HuH-7 (cell line): ENCODE measurements at places on chromosomes 5 and 9.

- DNase-seq = no peak
Measured at GRCh38 chr5:146409054-146409671, 38.0 kb upstream of the TCERG1 start.

GRCh38 chr5:64666078-64666477 is 24.2 kb upstream of the SHISAL2B start:
- DNase-seq = no peak

DNA sequence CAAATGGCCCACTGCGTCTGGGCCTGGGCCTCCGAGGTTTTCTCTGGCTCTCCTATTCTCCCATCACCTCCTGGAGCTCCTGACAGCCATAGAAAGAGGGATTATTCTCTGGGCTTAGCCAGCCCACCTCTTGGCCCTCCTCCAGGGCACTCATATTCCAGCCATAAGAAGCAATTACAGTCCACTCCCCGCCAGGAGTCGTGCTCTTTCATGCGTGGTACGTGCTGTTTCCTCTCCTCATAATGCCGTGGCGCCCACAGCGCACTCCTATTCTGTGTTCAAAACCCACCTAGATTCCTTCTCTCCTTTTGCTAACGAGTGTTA is 240.8 kb upstream of the ZNF462 start:
- DNase-seq = no peak

GRCh38 chr5:83472508-83473345 is 1.2 kb downstream of the VCAN start:
- peak; percentile 56 for DNase-seq

DNA sequence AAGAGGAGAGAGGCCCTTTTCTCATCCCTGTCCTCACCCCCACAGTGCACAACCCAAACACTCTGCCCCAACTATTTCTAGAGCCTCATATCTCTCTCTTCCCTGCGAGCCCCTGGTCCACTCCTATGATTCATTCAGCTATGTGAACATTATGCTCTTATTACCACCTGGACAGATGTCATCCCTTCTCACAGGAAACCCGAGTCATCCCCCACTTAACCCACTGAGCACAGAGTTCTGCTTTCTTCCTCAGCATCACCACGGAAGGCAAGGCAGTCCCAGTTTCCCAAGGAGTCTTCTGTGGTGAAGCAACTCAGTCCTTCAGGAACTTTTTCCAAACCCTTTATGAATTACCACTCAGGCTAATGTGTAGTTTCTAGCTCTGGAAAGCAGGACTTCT is 1.3 kb downstream of the DNAI1 start:
- no peak for DNase-seq

GRCh38 chr9:116152390-116152789 is 1.2 kb upstream of the PAPPA start:
- DNase-seq = no peak

GRCh38 chr5:125823572-125823971 is 599.6 kb upstream of the GRAMD2B start:
- no peak for DNase-seq

GRCh38 chr5:90274216-90274615 is 135.3 kb downstream of the CETN3 start:
- DNase-seq = no peak

DNA sequence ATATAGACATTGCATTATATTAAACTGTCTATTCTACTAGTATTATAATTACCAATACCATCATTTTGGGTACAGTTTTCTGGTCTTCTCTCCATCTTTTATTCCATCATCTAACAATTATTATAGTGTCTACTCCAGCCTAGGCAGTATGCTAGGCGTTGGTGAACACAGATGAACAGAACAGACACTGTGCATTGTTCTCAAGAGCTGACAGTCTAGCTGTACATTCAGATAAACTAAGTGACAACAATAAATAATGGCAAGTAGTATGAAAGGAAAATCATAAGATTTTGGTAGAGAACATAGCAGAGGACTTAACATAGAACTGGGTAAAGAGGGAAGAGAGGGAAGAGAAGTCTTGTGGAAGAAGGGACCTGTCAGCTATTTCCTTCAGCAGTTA is 12.5 kb upstream of the SGCD start:
- DNase-seq = no peak

GRCh38 chr5:138632900-138633489 is 57.8 kb upstream of the HSPA9 start:
- peak; percentile 38 for DNase-seq

GRCh38 chr9:20117986-20118385 is 329.1 kb upstream of the SLC24A2 start:
- no peak for DNase-seq

GRCh38 chr9:23741351-23741750 is 84.7 kb downstream of the ELAVL2 start:
- no peak for DNase-seq

GRCh38 chr5:59744531-59744992 is 149.0 kb downstream of the PDE4D start:
- no peak for DNase-seq

GRCh38 chr5:78798673-78799029 is 150.1 kb upstream of the LHFPL2 start:
- no peak for DNase-seq

GRCh38 chr9:35862328-35862727 is 7.9 kb downstream of the OR13J1 start:
- no peak for DNase-seq

GRCh38 chr5:171450423-171451331 is 31.2 kb downstream of the FGF18 start:
- DNase-seq = no peak

GRCh38 chr5:125294844-125295243 is 548.4 kb upstream of the ZNF608 start:
- DNase-seq = no peak

DNA sequence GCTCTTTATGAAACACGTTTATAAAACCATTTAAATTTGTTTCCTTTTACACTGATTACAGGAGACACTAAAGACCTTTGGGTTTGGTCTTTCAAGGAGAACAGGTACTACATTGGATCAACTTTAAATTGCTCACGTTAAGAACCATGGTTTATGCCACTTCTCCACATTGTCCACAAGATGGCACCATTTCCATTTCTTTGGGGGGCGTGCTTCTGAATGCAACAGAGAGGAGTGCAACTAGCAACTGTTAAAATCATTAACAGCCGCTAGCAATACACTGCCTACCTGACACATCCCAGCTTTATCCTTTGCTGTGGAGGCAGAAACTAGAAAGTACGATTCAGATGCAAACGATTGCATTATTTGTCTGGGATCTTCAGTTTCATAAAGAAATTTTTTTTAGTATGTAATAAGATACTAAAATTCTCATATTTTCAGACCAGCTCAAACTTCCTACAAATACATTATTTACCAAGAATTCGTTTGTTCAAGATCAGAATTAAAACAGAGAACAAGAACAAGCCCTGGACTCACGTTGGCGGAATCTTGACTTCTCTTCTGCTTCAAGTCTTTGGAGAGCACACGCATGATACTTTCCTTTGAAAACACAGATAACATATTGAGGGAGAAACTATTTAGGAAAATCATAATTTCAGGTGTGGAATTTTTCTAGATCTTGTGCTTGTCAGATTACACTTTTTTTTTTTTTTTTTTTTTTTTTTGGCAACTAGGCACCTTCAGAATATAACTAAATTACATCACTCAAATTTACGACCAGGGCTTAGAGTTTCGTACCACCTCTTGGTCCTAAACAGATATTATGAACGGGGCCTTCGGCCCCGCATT is 702 bp downstream of the CDC20B start:
- peak; percentile 55 for DNase-seq

DNA sequence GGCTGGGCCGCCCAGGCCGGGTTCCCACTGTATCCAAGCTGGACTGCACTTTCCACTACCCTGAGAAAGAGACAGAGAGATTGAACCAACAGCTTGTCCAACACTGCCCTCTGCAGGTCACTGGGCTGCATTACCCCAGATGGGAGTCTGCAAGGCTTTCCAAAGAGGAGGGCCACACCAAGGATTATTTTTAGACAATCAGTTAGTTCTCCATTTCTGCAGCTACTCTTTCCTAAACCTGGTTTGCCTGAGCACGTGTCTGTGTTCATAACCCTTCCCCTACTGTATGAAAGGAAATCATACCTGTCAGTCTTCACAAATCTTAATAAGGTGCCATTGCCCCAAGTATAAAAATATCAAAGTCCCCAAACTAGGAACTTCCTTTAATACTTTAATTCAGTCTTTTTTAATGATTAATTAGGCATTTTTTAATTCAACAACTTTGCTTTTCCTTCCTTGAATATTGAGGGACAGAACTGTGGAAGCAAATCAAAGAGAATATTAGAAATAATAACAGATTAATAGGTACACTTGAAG is 13.4 kb upstream of the FGF1 start:
- peak; percentile 58 for DNase-seq

GRCh38 chr5:156359476-156359875 is 32.5 kb downstream of the SGCD start:
- no peak for DNase-seq

GRCh38 chr5:168940712-168941111 is 360.2 kb downstream of the SLIT3 start:
- no peak for DNase-seq

DNA sequence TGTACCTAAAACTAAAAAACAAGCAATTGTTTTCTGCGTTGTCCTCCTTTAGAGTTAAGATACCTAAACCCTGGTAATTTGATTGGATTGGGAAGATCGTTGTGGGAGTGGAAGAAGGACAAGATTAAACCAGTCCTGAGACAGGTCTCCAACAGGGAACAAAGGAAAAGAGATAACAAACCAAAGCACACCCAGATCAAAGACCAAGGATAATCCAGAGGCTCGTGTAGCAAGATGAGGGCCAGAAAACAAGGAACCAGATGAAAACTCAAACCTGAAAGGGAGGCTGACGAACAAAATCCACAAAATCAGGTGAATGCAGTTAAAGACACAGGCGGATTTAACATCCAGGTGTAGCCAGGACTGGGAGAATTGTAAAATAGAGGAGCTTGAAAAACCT is 618.1 kb downstream of the SLCO4C1 start:
- no peak for DNase-seq

- DNase-seq = no peak
Measured at GRCh38 chr5:8628521-8628920, 759.6 kb downstream of the MTRR start.

DNA sequence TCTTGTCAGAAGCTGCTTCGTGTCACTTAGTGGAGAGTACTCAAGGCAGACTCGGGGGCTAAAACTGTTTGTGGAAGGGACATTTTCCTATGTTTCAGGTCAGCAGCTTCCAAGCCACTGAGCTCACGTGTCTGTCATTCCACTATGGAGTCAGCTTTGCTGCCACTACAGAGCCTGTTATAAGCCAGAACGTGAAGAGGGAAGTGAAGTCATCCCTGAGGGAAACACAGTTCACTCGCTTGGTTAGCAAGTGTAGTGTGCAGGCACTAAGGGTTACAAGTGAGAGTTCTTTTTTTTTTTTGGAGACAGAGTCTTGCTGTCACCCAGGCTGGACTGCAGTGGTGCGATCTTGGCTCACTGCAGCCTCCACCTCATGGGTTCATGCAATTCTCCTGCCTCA is 24.5 kb upstream of the LTC4S start:
- no peak for DNase-seq

DNA sequence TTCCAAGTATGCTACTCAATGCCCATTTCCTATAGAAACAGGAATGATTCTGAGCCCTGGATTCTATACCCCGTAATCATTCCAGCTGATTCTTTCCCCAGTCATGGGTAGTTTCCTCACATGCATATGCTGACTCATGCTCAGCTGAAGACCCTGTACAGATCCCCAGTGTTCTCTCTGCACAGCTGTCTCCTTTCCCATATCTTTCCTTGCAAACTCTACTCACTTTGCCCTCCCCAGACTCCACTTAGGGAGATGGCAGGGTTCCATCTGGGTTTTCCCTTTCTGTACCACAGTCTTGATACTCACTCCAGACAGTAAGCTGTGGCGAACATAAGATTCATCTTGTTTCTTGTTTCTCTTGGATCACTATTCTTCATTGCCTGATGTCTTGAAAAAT is 357.6 kb downstream of the RAB3C start:
- no peak for DNase-seq

GRCh38 chr5:76204713-76205112 is 121.5 kb downstream of the SV2C start:
- no peak for DNase-seq

DNA sequence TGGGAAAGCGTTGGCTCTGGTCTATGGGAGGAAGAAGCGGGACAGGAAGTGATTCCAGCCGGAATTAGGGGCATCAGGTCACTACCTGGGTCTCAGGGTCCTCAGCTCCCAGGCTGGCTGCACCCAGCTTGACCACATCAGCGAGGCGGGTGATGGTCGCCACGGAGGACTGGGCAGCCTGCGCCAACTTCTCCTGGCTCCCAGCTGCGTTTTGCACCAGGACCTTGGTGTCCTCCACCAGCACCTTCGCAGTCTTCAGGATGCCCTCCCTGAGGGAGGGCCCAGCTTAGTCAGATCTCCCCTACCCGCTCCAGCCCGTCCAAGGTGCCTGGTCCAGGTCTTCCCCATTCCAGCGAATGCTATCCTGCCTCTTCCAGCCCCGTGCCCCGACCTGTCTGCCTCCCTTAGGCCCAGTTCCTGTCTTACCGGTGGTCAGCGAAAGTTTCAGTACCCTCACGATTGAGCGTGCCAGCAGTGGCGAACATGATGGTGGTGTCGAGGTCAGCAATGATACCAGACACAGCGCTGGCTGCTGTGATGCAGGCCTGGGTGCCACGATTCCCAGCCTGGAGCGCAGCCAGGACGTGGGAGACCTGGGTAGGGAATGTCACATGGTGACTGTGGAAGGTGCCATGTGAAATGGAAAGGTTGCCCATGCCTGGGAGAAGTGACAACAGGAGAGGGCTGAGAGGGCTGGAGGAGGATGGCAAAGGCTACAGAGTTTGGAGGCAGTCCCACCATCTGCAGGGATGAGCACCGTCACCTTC is 14.4 kb upstream of the TPM2 start:
- DNase-seq = no peak

- DNase-seq = peak; percentile 65
Measured at GRCh38 chr9:72856972-72857623, 95.8 kb downstream of the ALDH1A1 start.

- DNase-seq = no peak
Measured at GRCh38 chr5:57777174-57777581, 294.6 kb upstream of the ACTBL2 start.

DNA sequence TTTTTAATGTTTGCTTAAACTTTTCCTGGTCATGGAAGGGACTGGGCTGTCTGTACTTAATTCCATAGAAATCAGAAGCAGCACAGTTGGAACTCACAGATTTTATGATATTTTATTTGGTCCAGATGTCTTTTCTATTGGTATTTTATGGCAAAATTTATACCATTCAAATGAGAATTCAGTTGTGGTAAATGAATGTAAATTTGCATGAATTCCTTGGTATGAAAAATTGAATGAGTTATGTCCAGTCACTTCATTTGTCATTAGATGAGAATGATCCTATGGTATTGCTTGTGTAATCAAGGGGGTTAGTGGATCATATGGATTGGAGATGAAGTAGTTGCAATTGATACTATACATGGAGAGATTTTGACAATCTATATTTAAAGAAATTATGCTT is 188.0 kb downstream of the KDM4C start:
- no peak for DNase-seq
